Hematopoietic multipotent progenitor cell treated with erythropoietin and hydrocortisone succinate and interleukin-3 and kit ligand, for 15 days (in vitro differentiated cells): ENCODE measurements at places on chromosomes 16 and 17.

- no peak for DNase-seq
Observed at GRCh38 chr16:68429076-68429854, 19.0 kb downstream of the SMPD3 start.

GRCh38 chr16:4788489-4788889, 344 bp upstream of the SEPTIN12 start:
- DNase-seq: no peak

- no peak for DNase-seq
Observed at GRCh38 chr17:7717756-7718350, 309 bp downstream of the DNAH2 start.

DNA sequence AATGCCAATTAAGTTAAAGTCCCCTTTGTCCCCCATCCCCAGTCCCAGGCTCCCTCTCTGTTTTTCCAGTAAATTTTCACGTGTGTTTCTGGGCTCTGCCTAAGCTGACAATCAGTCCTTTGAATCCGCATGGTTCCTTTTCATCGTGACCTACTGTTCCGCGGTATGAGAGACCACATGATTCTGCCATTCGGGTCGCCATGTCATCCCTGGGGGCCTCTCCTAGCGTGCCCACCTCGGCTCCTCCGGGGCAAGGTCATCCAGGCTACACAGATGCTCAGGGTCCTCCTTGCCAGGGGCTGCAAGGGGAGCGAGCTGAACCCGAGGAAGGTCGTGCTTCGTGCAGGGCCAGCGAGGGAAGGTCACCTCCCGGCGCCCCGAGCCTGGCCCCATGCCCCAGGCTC, 157.6 kb downstream of the RAB11FIP4 start:
- peak; percentile 27 for DNase-seq

GRCh38 chr16:19108409-19109287, 5.1 kb upstream of the ITPRIPL2 start:
- DNase-seq: no peak

DNA sequence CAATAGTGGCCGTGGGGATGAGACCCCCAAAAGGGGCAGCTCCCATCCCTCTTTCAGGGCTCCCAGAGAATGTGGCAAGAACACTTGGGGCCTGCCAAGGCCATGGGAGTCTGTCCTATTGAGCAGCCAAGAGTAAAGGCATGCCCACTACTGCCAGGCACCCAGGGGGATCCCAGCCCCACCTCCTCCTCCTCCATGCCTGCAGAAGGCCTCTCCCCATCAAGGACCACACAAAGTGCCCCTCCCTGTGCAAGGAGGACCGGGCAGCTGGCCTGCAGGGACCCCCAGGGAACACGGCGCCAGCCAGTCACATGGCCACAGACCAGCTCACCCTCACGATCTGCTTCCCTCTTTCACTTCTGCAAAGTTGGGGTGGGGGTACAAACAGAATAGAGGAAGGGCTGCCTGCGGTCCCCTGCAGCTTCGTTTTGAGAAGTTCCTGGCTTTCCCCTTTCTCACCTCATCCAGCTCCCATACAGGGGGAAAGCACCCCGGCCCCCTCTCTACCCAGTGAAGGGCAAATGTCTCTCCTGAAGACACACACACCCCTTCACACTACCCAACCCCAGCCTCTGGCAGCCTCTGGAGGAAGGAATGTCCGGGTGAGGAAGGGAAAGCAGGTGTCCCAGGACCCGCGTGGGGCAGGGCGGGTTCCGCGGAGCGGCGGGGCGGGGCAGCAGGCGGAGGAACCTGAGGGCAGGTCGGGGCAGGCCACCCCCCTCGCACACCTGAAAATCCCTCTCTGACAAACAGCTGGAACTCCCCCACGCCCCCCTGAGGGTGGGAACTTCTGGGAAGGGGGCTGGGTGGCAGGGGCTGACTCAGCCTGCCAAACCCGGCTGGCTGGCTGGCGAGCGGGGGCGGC, 2.0 kb downstream of the PPP1R9B start:
- peak; percentile 21 for DNase-seq

- DNase-seq: no peak
Observed at GRCh38 chr17:58344047-58344790, 7.8 kb downstream of the SUPT4H1 start.

DNA sequence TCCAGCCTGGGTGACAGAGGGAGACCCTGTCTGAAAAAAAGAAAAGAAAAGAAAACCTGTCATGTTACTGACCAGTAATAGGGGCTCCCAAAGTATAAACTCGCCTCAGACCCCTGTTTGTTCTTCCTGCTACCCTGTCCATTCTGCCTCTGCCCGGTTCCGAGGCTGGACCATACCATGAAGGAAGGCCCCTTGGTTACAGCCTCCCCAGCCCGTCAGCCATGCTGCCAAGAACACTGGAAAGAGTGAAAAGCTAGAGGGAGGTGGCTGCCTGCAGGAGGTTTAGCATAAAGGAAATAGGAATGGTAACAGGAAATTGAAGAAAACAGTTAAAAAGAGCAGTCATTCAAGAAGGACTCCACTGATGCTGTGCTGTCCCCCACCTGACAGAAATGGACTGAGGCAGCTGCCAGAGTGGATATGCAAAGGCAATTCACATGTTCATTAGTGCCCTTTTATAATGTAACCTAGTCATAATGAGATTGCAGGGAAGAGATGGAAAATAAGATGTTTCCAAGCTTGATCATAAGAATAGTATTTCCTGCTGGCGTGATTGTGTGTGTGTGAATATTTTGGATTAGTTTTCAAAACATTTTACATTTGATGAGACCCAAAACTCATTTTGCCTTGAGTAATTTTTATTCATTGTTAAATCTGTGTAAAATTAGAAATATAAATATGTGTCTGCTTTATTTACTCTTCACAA, 102.6 kb downstream of the GOSR1 start:
- DNase-seq: no peak

- DNase-seq: no peak
Observed at GRCh38 chr16:57522960-57523359, 13.4 kb downstream of the CCDC102A start.

DNA sequence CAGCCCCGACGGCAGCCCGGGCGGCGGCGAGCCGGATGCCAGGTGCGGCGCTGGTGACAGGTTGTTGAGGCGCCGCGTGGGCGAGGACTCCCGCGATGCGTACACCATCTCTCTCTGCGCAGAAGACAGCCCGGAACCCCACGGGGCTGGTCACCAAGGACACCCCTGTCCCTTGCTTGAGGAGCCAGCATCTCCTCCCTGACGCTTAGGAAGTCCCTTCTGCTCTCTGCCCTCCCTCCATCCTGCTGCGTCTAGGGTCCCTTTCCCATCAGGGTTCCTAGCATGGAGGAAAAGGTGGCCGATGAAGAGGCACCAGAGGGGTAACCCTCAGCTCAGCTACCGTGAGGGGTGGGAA, 43.6 kb downstream of the SRCIN1 start:
- no peak for DNase-seq

DNA sequence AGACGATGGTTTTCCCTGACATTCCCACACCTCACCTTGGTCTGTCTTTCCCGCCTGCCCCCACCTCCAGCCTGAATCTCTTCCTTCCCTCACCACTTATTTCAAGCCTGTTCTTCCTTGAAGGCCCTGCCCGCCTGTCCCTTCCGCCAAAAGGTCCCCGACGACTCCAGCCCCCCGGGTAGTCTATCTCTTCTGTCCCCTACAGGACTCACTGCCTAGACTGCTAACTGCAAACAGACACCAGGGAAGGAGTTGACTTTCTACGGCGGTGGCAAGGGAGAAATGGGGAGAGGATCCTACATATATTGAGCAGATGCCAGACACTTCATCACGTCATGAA, 53.7 kb downstream of the NT5M start:
- DNase-seq: no peak

DNA sequence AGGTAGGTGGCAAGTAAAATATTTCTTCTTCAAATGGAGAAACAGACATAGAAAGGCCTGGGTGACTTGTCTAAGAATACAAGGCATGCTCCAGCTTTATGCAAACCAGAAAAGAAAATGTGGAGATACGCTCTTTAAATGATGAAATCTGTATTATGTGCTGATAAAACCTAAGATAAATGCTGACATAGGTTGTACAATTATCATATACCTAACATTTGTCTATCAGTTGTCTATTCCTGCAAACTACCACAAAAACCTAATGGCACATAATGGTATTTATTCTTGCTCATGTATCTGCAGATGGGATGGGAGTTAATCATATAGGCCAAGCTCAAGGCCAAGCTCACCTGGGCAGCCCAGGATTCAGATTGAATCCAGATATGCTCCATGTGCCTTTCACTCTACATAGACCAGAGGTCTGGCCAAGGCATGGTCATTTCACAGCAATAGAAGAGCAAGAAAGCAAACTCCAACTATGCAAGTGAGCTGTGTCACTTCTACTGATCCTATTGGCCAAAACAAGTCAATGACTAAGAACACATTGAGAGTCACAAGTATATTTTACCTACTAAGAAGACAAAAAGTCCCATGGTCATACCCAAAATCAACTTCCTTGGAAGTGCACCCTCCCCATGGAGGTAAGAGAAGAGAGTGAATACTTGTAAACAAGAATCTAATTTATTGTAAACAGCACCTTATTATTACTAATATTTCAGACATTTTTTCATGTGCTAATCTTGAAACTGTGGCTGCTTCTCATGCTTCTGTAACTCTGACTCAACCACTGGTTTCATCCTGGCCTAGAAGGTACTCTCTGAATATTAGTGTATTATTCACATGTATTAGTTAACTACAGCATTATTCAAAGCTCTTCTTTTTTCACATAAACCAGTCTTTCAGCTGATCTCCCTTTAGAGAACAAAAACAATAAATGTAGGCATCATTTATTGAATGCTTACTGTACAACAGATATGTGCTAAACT, 270.7 kb upstream of the SOX9 start:
- no peak for DNase-seq

DNA sequence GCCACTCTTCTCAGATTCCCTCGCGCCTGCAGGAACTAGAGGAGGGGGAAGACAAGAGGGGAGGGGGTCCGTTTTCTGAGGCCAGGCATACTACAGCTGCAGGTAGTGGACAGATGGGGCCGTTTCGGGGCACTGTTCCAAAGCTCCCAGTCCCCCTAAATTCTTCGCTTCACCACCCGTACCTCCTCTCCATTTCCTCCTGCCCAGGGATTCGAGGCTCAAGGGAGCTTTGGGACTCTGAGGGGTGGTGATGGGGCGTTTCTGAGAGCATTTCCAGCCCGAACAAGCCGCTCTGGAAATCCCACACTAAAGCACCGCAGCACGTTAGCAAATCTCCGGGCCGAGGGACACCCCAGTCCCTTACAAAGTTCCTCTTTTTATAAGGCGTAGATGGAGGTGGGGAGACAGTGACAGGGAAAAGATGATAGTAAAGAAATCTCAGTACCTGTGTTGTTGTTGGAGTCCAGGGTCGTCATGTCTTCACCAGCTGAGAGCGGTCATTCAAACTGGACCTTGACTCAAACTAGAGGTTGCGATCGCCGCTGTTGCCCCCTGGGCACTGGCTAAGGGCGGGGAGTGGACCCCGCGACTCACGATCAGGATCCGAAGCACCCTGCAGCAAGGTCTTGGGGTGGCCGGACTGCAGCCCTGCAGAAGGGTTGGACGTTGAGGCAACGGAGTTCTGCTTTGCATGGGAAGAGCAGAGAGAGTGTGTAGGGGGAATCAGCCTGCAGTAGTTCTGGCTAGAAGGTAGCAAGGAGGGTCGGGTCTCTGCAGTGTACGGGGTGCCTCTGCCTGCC, 570 bp downstream of the NR1D1 start:
- DNase-seq: no peak

DNA sequence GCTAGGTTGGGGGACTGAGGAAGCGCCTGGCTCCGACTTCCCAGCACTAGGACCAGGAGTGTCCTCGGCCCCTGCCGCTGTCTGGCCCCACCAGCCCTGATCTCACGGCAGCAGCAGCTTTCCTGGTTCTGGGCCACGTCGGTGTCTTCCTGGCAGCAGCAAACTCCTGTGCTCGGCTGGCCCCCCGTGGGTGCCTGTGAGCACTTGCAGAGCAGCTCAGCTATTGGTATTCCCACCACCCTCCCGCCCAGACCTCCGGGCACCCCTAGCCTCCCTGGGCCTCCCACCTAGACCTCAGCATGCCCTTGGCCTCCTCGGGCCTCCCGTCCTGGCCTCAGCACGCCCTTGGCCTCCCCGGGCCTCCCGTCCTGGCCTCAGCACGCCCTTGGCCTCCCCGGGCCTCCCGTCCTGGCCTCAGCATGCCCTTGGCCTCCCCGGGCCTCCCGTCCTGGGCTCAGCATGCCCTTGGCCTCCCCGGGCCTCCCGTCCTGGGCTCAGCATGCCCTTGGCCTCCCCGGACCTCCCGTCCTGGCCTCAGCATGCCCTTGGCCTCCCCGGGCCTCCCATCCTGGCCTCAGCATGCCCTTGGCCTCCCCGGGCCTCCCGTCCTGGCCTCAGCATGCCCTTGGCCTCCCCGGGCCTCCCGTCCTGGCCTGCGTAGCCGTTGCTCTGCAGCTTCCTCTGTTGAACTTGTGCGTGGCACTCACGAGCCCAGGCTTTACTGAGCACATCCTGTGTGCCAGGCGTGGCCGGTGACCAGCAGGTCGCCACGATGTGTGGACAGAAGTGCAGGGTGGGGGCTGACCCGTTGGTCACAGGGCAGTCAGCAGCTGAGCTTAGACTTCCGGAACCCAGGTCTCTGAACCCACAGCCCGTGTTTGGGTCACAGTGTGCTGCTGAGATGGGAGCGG, 51.8 kb upstream of the ACSF3 start:
- no peak for DNase-seq

GRCh38 chr17:1058423-1059130, 61.6 kb downstream of the TIMM22 start:
- DNase-seq: peak; percentile 20

- no peak for DNase-seq
Observed at GRCh38 chr17:40320756-40321523, 12.0 kb downstream of the RARA start.

DNA sequence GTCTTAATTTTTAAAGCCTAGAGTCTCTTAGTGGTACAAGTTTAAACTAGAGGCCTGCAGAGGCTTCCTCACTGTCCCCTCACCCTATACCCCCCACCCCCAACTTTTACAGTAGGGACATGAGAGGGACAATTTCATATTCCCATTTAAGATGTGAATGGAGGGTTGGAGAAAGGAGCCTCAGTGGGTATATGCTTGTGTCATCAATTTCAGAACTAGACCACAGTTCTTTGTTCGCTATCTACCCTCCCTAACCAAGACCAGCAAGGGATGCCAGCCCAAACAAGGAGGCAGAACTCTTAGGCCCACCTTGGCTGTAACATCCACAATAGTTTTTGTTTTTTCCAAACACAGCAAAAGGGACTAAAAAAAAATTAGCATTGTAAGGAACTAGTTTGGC, 14.0 kb upstream of the SALL1 start:
- DNase-seq: no peak

DNA sequence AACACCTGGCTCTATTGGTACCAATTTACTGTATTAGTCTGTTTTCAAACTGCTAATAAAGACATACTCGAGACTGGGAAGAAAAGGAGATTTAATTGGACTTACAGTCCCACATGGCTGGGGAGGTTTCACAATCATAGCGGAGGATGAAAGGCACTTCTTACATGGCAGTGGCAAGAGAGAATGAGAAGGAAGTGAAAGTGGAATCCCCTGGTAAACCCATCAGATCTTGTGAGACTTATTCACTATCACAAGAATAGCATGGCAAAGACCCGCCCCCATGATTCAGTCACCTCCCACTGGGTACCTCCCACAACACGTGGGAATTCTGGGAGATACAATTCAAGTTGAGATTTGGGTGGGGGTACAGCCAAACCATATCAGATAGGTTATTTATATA, 22.6 kb upstream of the GOSR1 start:
- no peak for DNase-seq
